ENCODE measurements at places on chromosomes 7 and 10. TPM values are rescaled to one million over a fixed set of nuclear protein-coding genes. Genes with fewer than 3 reads are reported as not detected.
A peak's percentile ranks its signal among the peaks of the same experiment; 100 is the strongest.

- DNase-seq = peak; percentile 97
Observed at GRCh38 chr10:61448841-61449600, 4.2 kb downstream of the TMEM26 start.

- peak; percentile 72 for DNase-seq
Observed at GRCh38 chr7:601595-602340, 82.1 kb upstream of the PDGFA start.

The PNLIP gene
- 0.13 TPM for polyA plus RNA-seq

The ZEB1 gene
- 49.9 TPM for polyA plus RNA-seq

All from muscle of leg (tissue), 16 donors.